Upper lobe of right lung (tissue), 1 donor: ENCODE measurements at places on chromosomes 7 and 10.

DNA sequence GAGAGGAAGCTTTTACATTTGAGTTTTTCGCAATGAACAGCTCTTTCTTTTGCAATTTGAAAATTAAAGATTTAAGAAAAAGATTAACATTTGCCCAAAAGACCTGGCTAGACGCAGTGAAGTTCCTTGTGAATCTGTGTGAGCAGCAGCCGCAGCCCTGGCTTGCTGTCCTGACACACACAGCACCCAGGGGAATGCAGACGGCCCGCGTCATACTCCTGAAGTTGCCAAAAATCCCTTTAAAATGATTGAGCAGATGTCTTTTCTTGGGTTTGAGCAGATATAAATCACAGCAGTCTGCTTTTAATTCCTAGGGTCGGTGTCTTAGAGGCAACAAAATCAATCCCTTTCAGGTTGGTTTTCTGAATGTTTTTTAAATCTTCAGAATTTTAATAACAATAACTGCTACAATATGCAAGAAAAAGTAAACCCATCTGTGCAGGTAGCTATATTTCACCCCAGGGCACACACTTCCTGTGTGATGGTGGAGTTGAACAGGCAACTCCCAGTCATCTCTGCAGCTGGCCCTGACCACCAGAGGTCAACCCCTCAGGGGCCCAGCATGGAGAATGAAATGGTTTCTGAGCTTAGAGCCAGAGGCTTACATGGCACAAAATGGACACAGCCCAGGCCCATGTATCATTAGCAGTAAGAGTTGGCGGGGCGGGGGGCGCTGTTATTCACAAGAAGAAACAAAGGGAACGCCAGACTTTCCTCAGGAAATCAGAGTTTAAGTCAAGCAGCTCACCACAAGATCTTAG, 32.2 kb upstream of the TRIL start:
- H3K4me3 ChIP-seq: no peak overlapping the region
- H3K36me3 ChIP-seq: no peaks in the 10 kb centered on the region
- no peak for DNase-seq
- H3K27ac ChIP-seq: no peak overlapping the region
- H3K27me3 ChIP-seq: no peaks in the 10 kb centered on the region

DNA sequence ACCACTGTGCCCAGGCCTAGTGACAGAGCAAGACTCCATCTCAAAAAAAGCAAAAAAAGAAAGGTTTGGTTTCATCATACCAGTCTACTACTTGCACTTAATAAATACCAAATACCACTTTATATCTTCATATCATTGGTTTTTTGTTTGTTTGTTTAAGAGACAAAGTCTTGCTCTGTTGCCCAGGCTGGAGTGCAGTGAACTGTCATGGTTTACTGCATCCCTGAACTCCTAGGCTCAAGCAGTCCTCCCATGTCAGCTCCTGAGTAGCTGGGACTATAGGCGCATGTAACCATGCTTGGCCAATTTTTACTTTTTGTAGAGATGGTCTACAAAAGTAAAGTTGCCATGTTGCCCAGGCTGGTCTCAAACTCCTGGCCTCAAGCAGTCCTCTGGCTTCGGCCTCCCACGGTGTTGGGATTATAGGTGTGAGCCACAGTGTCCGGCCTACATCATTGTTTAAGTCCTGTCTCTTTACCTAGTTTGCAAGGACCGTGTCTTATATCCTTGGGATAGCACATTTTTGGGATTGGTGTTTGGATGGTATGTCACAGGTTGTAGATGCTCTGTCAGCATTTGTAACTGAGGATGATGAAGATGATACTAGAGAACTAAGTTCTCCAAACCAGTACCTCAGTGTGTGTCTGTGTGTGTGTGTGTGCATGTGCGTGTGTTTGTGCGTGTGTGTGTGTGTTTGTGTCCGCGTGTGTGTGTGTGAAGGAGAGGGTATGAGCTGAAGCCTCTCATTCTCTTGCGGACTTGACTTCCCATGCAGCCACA, 9.3 kb downstream of the LMTK2 start:
- no peaks in the 10 kb centered on the region for H3K36me3 ChIP-seq
- no peak overlapping the region for H3K27ac ChIP-seq
- H3K4me3 ChIP-seq: no peak overlapping the region

GRCh38 chr10:19915816-19916215, 99.6 kb downstream of the PLXDC2 start:
- peaks cover 9% of the 10 kb centered on the region for H3K4me1 ChIP-seq
- H3K36me3 ChIP-seq: no peaks in the 10 kb centered on the region
- no peak for DNase-seq
- H3K27me3 ChIP-seq: no peaks in the 10 kb centered on the region
- H3K4me3 ChIP-seq: no peak overlapping the region
- no peak overlapping the region for H3K27ac ChIP-seq

GRCh38 chr7:8669501-8669851, 236.1 kb downstream of the NXPH1 start:
- H3K4me1 ChIP-seq: no peaks in the 10 kb centered on the region
- H3K27me3 ChIP-seq: no peaks in the 10 kb centered on the region
- no peak for DNase-seq
- H3K27ac ChIP-seq: no peak overlapping the region
- no peak overlapping the region for H3K4me3 ChIP-seq
- no peaks in the 10 kb centered on the region for H3K36me3 ChIP-seq

- no peaks in the 10 kb centered on the region for H3K27me3 ChIP-seq
- no peak overlapping the region for H3K27ac ChIP-seq
- no peak for DNase-seq
- no peak overlapping the region for H3K4me3 ChIP-seq
Observed at GRCh38 chr10:98270786-98271185, 2.8 kb upstream of the LOXL4 start.

DNA sequence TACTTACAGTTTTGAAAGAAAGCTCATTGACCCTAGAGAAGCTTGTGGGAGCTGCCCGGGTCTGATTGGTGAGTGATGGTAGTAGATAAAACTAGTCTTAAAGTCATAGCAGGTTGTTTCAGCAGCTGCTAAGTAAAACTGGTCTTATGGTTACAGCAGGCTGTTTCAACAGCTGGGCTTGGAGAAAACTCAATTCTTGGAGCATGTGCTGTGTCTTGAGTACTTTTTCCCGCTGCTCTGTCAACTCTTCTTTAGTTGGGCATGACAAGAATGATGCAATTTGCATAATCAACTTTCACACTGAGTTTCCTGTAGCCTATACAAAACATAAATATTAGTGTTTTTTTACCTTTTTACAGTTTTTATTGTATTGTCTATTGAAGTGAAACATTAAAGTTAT, 707.9 kb downstream of the AUTS2 start:
- H3K4me3 ChIP-seq: no peak overlapping the region
- no peaks in the 10 kb centered on the region for H3K4me1 ChIP-seq
- no peaks in the 10 kb centered on the region for H3K27me3 ChIP-seq
- no peak for DNase-seq
- H3K27ac ChIP-seq: no peak overlapping the region

- no peak overlapping the region for H3K27ac ChIP-seq
- peaks cover 5% of the 10 kb centered on the region for H3K36me3 ChIP-seq
- H3K4me1 ChIP-seq: peaks cover 14% of the 10 kb centered on the region
- no peaks in the 10 kb centered on the region for H3K27me3 ChIP-seq
Observed at GRCh38 chr10:21721000-21721665, 187.1 kb downstream of the MLLT10 start.

GRCh38 chr10:85673270-85673669, 693.3 kb downstream of the GRID1 start:
- H3K4me3 ChIP-seq: no peak overlapping the region
- DNase-seq: no peak
- no peak overlapping the region for H3K27ac ChIP-seq
- no peaks in the 10 kb centered on the region for H3K36me3 ChIP-seq

DNA sequence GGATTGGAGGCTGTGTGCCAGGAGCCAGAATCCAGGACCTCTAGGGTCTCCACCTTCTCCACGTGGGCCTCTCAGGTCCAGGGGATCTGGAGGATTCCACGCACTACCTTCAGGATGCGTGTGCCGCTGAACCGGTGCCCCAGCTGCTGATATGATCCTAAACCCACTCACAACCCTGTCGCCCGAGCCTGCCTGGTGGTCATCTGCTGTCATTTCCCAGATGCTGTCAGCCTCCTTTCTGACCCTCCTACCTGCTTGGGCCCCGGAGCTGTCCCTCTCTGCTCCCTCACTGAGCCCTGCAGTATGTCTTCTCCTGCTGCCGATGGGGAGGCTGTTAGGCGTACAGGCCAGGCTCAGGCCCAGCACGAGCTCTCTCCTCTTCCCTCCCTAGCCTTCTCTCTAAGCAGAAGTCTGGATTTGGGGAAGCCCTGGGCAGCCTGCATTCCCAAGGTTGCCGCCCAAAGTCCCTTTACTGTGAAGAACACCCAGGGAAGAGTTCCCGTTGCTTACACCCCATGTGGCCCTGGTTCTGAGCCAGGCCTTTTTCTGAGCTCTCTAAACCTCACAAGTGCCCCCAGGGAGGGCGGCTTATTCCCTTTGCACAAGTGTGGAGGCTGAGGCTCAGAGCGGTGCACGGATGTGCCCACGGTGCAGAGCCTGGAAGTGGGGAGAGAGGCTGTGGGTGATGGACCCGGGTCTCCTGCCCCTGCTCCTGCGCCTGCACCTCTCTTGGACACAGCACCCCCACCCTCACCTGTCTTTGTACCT, 30.8 kb upstream of the ZNF488 start:
- H3K4me1 ChIP-seq: no peaks in the 10 kb centered on the region
- H3K4me3 ChIP-seq: no peak overlapping the region
- no peaks in the 10 kb centered on the region for H3K36me3 ChIP-seq

DNA sequence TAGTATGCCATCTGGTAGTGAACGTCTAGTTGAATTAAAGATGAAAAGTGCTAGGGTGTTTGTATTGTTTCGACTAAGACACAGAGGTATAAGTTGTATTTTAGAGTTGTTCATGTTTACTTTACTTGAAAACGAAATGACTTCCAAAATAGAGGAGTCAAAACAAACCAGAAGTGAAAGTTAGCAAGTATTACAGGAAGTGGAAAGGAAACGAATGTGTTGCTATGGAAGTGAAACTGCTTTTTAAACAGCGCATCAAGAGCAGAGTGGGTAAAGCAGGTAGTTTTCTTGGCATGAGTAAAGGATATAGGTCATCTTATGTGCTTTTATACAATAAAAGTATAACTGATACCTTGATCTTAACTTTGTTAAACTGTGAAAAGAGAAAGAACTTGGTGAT, 20.0 kb upstream of the GALNTL5 start:
- H3K27me3 ChIP-seq: no peaks in the 10 kb centered on the region
- peak overlapping the region; percentile 16 for H3K4me3 ChIP-seq
- peaks cover 7% of the 10 kb centered on the region for H3K4me1 ChIP-seq

GRCh38 chr10:19572056-19572455, 244.2 kb upstream of the PLXDC2 start:
- H3K4me1 ChIP-seq: no peaks in the 10 kb centered on the region
- H3K27ac ChIP-seq: no peak overlapping the region
- DNase-seq: no peak
- no peak overlapping the region for H3K4me3 ChIP-seq
- H3K36me3 ChIP-seq: no peaks in the 10 kb centered on the region
- no peaks in the 10 kb centered on the region for H3K27me3 ChIP-seq

DNA sequence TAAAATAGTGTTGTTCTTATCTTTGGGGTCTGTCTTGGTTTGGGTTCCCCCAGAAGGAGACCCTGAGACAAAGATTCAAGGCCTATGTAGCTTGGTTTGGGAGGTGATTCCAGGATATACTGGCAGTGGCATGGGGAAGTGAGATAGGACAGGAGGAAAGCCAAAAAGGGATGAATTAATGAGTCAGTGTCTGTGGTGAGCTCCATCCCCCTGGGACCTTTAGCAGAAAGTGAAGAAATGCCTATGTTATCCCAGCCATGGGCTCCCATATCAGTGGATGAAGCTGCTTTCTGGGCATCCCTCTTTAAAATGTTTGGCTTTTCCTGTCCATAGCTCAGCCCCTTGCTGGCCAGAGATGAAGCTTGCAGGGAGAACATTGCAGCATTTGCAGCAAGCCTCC, 217.0 kb upstream of the CTBP2 start:
- DNase-seq: no peak
- H3K4me3 ChIP-seq: no peak overlapping the region
- no peak overlapping the region for H3K27ac ChIP-seq
- H3K27me3 ChIP-seq: no peaks in the 10 kb centered on the region
- no peaks in the 10 kb centered on the region for H3K36me3 ChIP-seq
- H3K4me1 ChIP-seq: no peaks in the 10 kb centered on the region

GRCh38 chr7:33880787-33881186, 24.6 kb upstream of the BMPER start:
- no peaks in the 10 kb centered on the region for H3K27me3 ChIP-seq
- DNase-seq: no peak
- peaks cover 3% of the 10 kb centered on the region for H3K4me1 ChIP-seq
- H3K36me3 ChIP-seq: no peaks in the 10 kb centered on the region
- H3K27ac ChIP-seq: no peak overlapping the region
- H3K4me3 ChIP-seq: no peak overlapping the region

DNA sequence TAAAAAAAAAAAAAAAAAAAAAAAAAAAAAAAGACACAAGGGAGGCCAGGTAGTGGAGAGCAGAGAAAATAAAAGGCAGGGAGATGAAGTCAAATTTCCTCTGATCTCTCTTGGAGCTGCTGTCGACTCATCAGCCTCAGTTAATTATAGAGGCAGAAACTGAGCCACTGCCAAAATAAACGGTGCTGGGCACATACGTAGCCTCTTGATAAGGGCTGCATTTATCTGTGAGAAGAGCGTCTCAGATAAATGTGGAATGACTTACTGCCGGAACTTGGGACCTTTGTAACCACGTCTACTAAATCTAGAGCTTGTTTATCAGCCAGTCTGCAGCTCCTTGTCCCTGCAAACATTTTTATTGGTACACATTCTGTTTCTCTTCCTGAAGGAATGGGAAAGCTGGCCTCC, 162.3 kb downstream of the BAMBI start:
- no peaks in the 10 kb centered on the region for H3K4me1 ChIP-seq
- H3K4me3 ChIP-seq: no peak overlapping the region
- no peak overlapping the region for H3K27ac ChIP-seq
- H3K27me3 ChIP-seq: no peaks in the 10 kb centered on the region
- H3K36me3 ChIP-seq: no peaks in the 10 kb centered on the region

DNA sequence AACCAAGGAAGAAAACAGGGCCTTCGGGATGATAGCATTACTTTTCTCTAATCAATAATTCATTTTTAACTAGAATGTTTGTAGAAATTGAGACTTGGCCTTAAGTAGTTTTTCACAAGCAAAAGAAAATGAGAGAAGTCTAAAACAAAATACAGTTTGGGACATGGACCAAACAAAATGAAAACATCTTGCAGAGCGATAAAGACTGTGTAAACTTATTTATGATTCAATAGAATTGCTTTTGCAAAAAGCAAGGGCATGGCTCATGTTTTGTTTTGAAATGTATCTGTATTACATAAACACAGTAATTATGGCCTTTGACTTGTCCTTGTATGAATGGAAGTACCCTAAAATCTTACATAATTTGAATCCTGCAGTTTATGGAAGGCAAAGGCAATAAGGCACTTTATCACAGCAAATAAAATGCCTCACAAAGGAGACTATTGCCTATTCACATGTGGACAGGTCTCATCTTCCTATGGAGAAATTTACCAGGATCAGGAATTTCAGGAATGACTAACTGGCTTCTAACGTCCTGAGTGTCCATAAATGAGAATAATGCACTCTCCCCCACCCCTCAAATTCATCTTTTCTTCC, 295.2 kb downstream of the PTEN start:
- no peaks in the 10 kb centered on the region for H3K36me3 ChIP-seq
- peak overlapping the region; percentile 7 for H3K27ac ChIP-seq
- H3K4me3 ChIP-seq: no peak overlapping the region

GRCh38 chr10:31507427-31507826, 188.4 kb downstream of the ZEB1 start:
- DNase-seq: no peak
- no peak overlapping the region for H3K27ac ChIP-seq
- no peaks in the 10 kb centered on the region for H3K4me1 ChIP-seq
- H3K27me3 ChIP-seq: no peaks in the 10 kb centered on the region
